ENCODE measurements at places on chromosomes 1 and 21.
A peak's percentile ranks its signal among the peaks of the same experiment; 100 is the strongest.

DNA sequence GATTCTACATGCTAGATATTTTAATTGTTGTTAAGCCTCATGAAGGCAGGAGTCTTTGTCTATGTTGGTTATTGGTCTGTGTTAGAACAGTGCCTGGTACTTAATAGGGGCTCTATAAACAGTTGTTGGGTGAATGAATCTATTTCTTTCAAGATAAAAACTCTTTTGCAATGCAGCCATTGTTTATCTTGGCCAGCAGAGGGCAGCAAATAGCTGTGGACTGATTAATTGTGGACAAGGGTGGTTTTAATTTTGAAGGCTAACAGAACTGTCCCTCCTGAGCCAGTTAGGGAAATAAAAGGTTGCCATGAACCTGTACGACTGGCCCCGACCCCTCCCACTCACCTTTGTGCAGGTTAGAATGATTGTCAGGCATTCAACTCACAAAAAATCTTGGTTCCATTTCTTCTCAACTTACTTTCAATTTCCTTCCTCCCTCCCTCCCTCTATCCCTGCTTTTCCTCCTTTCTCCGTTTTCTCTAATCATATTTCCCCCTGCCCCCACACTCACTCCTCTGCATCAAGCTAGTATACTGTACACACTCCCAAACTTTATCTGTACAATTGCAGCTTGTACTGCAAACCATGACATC is 66.3 kb upstream of the DIRAS3 start:
- H3K4me3 ChIP-seq = peak overlapping the region; percentile 18
- peaks cover 2% of the 10 kb centered on the region for H3K27me3 ChIP-seq
- no peak overlapping the region for H3K27ac ChIP-seq
- peaks cover 2% of the 10 kb centered on the region for H3K4me1 ChIP-seq
- no peaks in the 10 kb centered on the region for H3K36me3 ChIP-seq

DNA sequence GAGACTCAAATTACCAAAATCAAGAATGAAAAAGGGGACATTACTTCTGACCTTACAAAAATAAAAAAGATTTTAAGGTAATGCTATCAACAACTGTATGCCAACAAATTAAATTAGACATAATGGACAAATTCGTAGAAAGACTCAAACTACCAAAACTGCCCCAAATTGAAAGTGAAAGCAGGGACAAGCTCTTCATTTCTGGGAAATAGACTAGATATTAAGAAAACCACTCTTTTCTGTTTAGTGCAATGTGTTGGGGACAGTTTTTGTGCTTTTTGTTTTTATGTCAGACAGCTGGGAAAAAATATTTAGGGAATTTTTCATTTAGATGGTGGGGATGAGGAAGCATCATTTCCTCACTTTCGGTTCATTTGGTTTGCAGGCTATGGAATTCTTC is 4.9 kb upstream of the GBP1 start:
- peak overlapping the region; percentile 85 for H3K27ac ChIP-seq
- no peaks in the 10 kb centered on the region for H3K27me3 ChIP-seq
- no peak for DNase-seq
- peaks cover 31% of the 10 kb centered on the region for H3K36me3 ChIP-seq

- no peak overlapping the region for H3K27ac ChIP-seq
- no peaks in the 10 kb centered on the region for H3K27me3 ChIP-seq
- H3K36me3 ChIP-seq = peaks cover 7% of the 10 kb centered on the region
- no peak for DNase-seq
Measured at GRCh38 chr21:45090966-45091365, 16.6 kb downstream of the ADARB1 start.

GRCh38 chr21:21101911-21102310 is 103.7 kb downstream of the NCAM2 start:
- DNase-seq = no peak
- H3K4me1 ChIP-seq = no peaks in the 10 kb centered on the region
- H3K27me3 ChIP-seq = no peaks in the 10 kb centered on the region
- H3K36me3 ChIP-seq = no peaks in the 10 kb centered on the region
- H3K27ac ChIP-seq = no peak overlapping the region
- no peak overlapping the region for H3K4me3 ChIP-seq

DNA sequence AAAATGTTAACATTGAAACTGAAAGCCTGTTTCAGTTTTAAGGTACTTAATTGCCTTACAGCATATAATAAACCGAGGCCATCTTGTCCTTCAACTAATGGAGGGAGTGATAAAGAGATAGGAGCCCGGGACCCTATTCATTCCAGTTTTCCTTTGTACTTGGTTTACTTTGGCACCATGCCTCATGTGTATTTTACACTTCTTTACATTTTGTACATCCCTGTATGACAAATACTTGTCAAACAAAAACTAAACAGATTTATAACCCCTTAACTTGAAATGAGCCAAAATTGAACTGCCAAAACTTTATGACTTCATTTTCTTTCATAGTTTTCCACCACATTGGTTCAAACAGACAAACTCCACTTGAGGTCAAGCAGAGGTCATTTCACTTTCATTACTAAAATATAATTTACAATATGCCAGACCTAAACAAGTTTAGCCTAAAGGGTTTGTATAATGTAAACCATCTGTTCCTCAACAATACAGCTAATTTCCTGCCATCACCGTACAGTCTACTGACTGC is 30.9 kb upstream of the UBE2U start:
- H3K27ac ChIP-seq = no peak overlapping the region
- H3K27me3 ChIP-seq = peaks cover 21% of the 10 kb centered on the region
- H3K4me1 ChIP-seq = peaks cover 10% of the 10 kb centered on the region
- no peak for DNase-seq

GRCh38 chr1:167663002-167663772 is 33.2 kb downstream of the RCSD1 start:
- peaks cover 55% of the 10 kb centered on the region for H3K36me3 ChIP-seq
- H3K4me3 ChIP-seq = no peak overlapping the region
- H3K27me3 ChIP-seq = no peaks in the 10 kb centered on the region

GRCh38 chr1:21818656-21819055 is 6.6 kb downstream of the LDLRAD2 start:
- H3K4me3 ChIP-seq = no peak overlapping the region
- H3K27me3 ChIP-seq = peaks cover 11% of the 10 kb centered on the region
- H3K36me3 ChIP-seq = no peaks in the 10 kb centered on the region
- peak; percentile 44 for DNase-seq
- H3K4me1 ChIP-seq = peaks cover 7% of the 10 kb centered on the region

- no peak overlapping the region for H3K4me3 ChIP-seq
- H3K27ac ChIP-seq = no peak overlapping the region
- H3K4me1 ChIP-seq = peaks cover 30% of the 10 kb centered on the region
- no peaks in the 10 kb centered on the region for H3K36me3 ChIP-seq
Measured at GRCh38 chr1:117673405-117673804, 67.6 kb downstream of the TENT5C start.

All from activated CD8-positive, alpha-beta memory T cell treated with anti-CD3 and anti-CD28 coated beads, Interleukin-2, amount 10 ng/mL, durations not matched to agents 7 days and 5 days (primary cell).